ENCODE measurements at places on chromosomes 5 and 9.

- no peak for DNase-seq
- no peak overlapping the region for H3K4me3 ChIP-seq
- H3K36me3 ChIP-seq = no peaks in the 10 kb centered on the region
- H3K27ac ChIP-seq = no peak overlapping the region
- H3K4me1 ChIP-seq = no peaks in the 10 kb centered on the region
- no peaks in the 10 kb centered on the region for H3K27me3 ChIP-seq
Observed at GRCh38 chr5:2867373-2867933, 116.0 kb upstream of the IRX2 start.

GRCh38 chr5:78726571-78726970 is 78.0 kb upstream of the LHFPL2 start:
- DNase-seq = no peak
- no peak overlapping the region for H3K4me3 ChIP-seq
- no peak overlapping the region for H3K27ac ChIP-seq
- no peaks in the 10 kb centered on the region for H3K4me1 ChIP-seq

DNA sequence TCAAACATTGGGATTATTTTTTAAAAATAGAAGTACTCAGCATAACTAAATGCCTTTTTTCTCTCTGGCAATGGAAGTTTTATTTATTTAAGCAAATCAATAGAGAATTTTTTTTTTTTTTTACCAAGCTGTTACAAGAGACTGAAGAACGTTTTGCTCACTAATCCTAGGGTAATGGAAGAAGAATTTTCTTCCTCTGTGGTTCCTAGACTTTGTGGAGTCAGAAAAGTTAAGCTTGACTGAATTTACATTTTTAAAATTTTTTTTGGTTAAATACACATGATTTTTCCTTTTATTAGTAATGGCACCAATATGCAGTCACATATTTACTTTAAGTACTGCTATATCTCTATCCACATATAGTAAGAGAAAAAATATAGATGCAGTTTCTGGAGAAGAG is 189.8 kb downstream of the PCSK1 start:
- H3K4me3 ChIP-seq = no peak overlapping the region
- no peaks in the 10 kb centered on the region for H3K36me3 ChIP-seq
- no peaks in the 10 kb centered on the region for H3K27me3 ChIP-seq
- H3K4me1 ChIP-seq = no peaks in the 10 kb centered on the region
- DNase-seq = no peak

GRCh38 chr5:144684899-144685298 is 514.2 kb downstream of the KCTD16 start:
- no peak overlapping the region for H3K27ac ChIP-seq
- H3K4me1 ChIP-seq = no peaks in the 10 kb centered on the region
- no peak overlapping the region for H3K4me3 ChIP-seq
- no peak for DNase-seq

DNA sequence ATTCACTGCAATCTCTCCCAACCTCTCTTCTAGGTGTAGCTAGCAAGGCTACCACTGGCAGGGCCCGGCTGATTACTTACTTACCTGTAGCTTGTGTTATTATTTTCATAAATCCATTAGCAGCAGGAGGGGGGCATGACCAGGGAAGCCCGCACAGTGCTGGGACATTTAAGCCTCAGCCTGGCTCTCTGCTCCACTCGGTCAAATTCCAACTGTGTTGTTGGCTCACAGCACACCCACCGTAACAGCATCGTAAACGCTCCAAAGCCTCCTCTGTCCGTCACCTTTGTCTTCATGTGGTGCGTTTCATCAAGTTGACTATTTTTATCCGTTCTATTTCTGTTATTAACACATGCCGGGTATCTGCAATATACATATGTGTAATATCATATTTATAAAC is 264.7 kb downstream of the NSG2 start:
- no peaks in the 10 kb centered on the region for H3K4me1 ChIP-seq
- no peaks in the 10 kb centered on the region for H3K27me3 ChIP-seq
- DNase-seq = peak; percentile 5
- H3K27ac ChIP-seq = no peak overlapping the region

GRCh38 chr5:38581597-38581996 is 25.2 kb upstream of the LIFR start:
- no peaks in the 10 kb centered on the region for H3K27me3 ChIP-seq
- H3K36me3 ChIP-seq = no peaks in the 10 kb centered on the region
- DNase-seq = no peak
- no peak overlapping the region for H3K4me3 ChIP-seq

- H3K4me3 ChIP-seq = no peak overlapping the region
- no peaks in the 10 kb centered on the region for H3K36me3 ChIP-seq
- H3K27ac ChIP-seq = no peak overlapping the region
- DNase-seq = no peak
Observed at GRCh38 chr9:112785986-112786385, 35.4 kb downstream of the SNX30 start.

DNA sequence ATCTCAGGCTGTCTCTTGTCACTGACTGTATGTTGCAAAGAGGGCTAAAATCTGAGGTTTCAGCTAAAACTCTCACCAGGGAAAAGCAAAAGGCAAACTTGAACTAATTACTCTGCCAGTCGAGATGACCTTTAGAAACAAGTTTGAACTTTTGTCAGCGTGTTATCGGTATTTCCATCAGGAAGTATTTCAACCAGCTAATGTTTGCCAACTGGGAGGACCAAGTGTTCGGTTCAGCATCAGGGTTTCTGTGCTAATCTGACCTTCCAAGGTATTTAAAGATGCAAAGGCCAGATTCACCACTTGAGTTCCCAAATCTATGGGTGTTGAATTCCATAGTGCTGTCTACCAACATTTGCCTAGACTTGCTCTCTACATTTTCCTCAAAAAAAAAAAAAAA is 230.5 kb downstream of the SLIT3 start:
- H3K27me3 ChIP-seq = no peaks in the 10 kb centered on the region
- no peak for DNase-seq
- H3K4me3 ChIP-seq = no peak overlapping the region

- H3K4me1 ChIP-seq = no peaks in the 10 kb centered on the region
- no peak overlapping the region for H3K27ac ChIP-seq
- no peak overlapping the region for H3K4me3 ChIP-seq
Observed at GRCh38 chr5:56298336-56299090, 65.4 kb upstream of the ANKRD55 start.

GRCh38 chr5:180375955-180376354 is 22.8 kb upstream of the GFPT2 start:
- H3K36me3 ChIP-seq = no peaks in the 10 kb centered on the region
- H3K27ac ChIP-seq = no peak overlapping the region
- H3K27me3 ChIP-seq = no peaks in the 10 kb centered on the region
- H3K4me3 ChIP-seq = no peak overlapping the region
- no peaks in the 10 kb centered on the region for H3K4me1 ChIP-seq
- DNase-seq = no peak

DNA sequence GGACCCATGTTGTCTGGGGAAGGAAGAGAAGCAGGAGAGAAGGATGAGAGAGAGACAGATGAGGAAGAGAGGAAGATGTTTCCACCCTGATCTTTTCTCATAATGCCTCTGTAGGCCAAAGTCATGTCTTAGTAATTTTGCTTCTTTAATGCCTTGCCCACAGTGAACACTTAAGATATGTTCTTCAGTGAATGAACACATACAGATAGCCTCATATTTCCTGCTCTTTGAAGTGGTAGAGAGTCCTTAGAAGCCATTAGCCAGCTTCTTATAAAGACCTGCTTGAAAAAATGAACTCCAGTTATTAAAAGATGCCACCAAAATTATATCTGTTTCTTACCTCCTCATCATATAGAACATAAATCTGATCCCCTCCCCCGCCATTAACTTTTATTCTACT is 244.4 kb downstream of the CD180 start:
- no peaks in the 10 kb centered on the region for H3K27me3 ChIP-seq
- no peaks in the 10 kb centered on the region for H3K4me1 ChIP-seq
- H3K36me3 ChIP-seq = no peaks in the 10 kb centered on the region
- no peak overlapping the region for H3K27ac ChIP-seq

GRCh38 chr5:157086751-157087359 is 22.0 kb downstream of the HAVCR2 start:
- H3K4me1 ChIP-seq = no peaks in the 10 kb centered on the region
- no peaks in the 10 kb centered on the region for H3K27me3 ChIP-seq
- no peak overlapping the region for H3K27ac ChIP-seq
- no peak for DNase-seq

GRCh38 chr5:4758550-4758949 is 381.6 kb upstream of the ADAMTS16 start:
- H3K4me3 ChIP-seq = no peak overlapping the region
- DNase-seq = no peak
- no peak overlapping the region for H3K27ac ChIP-seq
- H3K4me1 ChIP-seq = no peaks in the 10 kb centered on the region
- H3K27me3 ChIP-seq = no peaks in the 10 kb centered on the region
- no peaks in the 10 kb centered on the region for H3K36me3 ChIP-seq

- no peak overlapping the region for H3K4me3 ChIP-seq
- H3K27me3 ChIP-seq = no peaks in the 10 kb centered on the region
- no peaks in the 10 kb centered on the region for H3K4me1 ChIP-seq
- DNase-seq = no peak
Observed at GRCh38 chr9:99335280-99335679, 113.2 kb downstream of the SEC61B start.

GRCh38 chr5:17180864-17181723 is 36.3 kb upstream of the BASP1 start:
- H3K36me3 ChIP-seq = no peaks in the 10 kb centered on the region
- no peak overlapping the region for H3K4me3 ChIP-seq
- DNase-seq = no peak
- H3K4me1 ChIP-seq = no peaks in the 10 kb centered on the region
- no peak overlapping the region for H3K27ac ChIP-seq

- no peak overlapping the region for H3K27ac ChIP-seq
- DNase-seq = no peak
Observed at GRCh38 chr9:96348261-96348660, 35.2 kb downstream of the SLC35D2 start.

DNA sequence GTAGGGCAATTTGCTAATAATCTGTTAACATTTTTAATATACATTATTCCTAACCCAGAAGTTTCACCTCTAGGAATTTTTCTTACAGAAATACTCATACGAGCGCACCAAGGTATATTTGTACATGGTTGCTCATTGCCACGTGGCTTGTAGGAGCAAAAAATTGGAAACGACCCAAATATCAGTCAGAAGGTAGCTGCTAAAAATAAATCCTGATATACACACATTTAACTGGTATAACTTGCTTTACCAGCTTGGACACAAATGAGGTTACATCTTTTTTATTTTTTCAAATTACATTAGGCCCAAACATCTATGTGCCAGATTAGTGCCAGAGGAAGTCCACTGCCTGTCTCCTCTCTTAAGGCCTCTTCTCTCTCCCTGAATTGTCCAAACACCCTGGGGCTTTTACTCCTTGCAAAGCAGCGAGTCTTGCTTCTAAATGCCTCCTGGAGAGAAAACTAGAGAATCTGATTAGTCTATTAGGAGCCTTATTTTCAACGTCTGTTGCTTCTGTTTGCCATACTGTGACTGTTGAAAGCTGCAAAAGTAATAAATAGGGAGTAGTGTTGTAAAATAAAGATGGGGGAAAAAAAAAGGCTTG is 92.0 kb upstream of the SSBP2 start:
- no peaks in the 10 kb centered on the region for H3K27me3 ChIP-seq
- peak overlapping the region; percentile 8 for H3K27ac ChIP-seq
- H3K4me1 ChIP-seq = peaks cover 6% of the 10 kb centered on the region
- no peak overlapping the region for H3K4me3 ChIP-seq
- peak; percentile 31 for DNase-seq

DNA sequence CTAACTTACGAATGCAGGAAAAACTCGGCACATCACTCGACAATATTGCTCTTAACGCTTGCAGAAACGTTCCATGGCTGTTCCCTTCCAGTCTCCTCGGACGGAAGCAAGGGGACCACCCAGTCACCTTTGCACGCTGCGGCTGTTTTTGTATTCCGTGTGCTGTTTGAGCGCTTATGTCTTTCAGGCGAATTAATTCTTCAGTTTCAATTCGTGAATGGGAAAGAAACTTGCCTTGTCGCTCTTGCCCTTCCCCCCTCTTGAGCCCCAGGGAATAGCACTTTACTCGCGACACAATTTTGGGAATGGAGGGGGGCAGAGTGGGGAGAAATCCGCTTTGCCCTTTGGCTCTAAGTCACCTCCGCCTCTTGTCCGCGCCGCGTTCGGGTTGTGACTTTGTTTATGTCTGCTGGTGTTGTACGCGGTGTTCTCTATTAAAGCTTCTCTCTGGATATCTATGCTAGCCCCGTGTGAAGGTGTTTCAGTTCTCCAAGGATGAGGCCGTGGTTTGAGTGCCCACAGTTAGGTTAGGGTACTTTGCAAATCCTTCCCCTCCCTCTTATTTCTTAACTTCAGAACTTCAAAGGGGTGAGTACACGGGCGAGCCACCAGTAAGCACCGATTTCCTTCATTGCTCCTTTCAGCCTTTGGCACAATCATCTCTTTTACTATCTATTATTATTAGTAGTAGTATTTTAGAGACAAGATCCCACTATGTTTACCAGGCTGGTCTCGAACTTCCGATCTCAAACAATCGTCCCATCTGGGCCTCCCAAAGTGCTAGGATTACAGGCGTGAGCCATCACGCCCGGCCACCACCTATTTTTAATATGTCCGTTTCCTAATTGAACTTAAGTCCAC is 2.7 kb downstream of the FOXB2 start:
- no peak for DNase-seq
- H3K4me3 ChIP-seq = peak overlapping the region; percentile 22
- H3K4me1 ChIP-seq = no peaks in the 10 kb centered on the region

- H3K27me3 ChIP-seq = no peaks in the 10 kb centered on the region
- no peaks in the 10 kb centered on the region for H3K36me3 ChIP-seq
- no peak within 1 kb of the TSS for H3K4me3 ChIP-seq
- H3K4me1 ChIP-seq = no peaks in the 10 kb centered on the region
Observed at GRCh38 chr9:14722391-14723035, at the start of gene CER1. Gene CER1, minus strand, starts transcription at chr9:14722733. Its CDS starts 61 bp downstream, at chr9:14722672.

GRCh38 chr9:14467675-14468374 is 153.9 kb upstream of the NFIB start:
- H3K27me3 ChIP-seq = no peaks in the 10 kb centered on the region
- no peak overlapping the region for H3K27ac ChIP-seq
- H3K4me3 ChIP-seq = no peak overlapping the region
- DNase-seq = no peak
- no peaks in the 10 kb centered on the region for H3K4me1 ChIP-seq

- H3K27ac ChIP-seq = no peak overlapping the region
- H3K36me3 ChIP-seq = no peaks in the 10 kb centered on the region
- no peak overlapping the region for H3K4me3 ChIP-seq
- no peaks in the 10 kb centered on the region for H3K4me1 ChIP-seq
- H3K27me3 ChIP-seq = no peaks in the 10 kb centered on the region
Observed at GRCh38 chr5:91016954-91017700, 366.0 kb downstream of the ARRDC3 start.

GRCh38 chr9:115099901-115100300 is 18.1 kb downstream of the TNC start:
- no peaks in the 10 kb centered on the region for H3K36me3 ChIP-seq
- H3K4me3 ChIP-seq = no peak overlapping the region
- H3K4me1 ChIP-seq = no peaks in the 10 kb centered on the region
- DNase-seq = no peak
- no peak overlapping the region for H3K27ac ChIP-seq

DNA sequence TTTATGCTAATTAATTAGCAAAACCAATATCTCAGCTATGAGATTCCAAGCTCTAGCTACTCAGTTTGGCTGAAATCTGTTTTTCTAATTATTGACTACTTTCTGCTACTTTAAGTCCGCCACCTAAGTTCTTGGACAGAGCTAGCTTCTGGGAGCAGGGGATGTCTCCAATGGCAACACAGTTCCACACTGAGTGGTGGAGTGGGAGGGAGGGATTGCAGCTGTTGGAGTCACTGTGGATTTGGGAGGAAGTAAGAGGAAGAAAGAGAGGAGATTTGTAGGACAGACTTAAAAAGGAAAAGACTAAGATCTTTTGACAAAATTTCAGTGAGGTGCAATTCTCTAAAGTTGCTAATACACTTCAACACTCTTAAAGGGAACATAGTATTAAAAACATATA is 450.8 kb downstream of the NFIB start:
- no peaks in the 10 kb centered on the region for H3K27me3 ChIP-seq
- no peak for DNase-seq
- H3K27ac ChIP-seq = no peak overlapping the region
- H3K4me1 ChIP-seq = no peaks in the 10 kb centered on the region

Data from breast epithelium (tissue), 4 donors.